Retina (tissue), 1 donor: ENCODE measurements at places on chromosomes 2 and 18.

DNA sequence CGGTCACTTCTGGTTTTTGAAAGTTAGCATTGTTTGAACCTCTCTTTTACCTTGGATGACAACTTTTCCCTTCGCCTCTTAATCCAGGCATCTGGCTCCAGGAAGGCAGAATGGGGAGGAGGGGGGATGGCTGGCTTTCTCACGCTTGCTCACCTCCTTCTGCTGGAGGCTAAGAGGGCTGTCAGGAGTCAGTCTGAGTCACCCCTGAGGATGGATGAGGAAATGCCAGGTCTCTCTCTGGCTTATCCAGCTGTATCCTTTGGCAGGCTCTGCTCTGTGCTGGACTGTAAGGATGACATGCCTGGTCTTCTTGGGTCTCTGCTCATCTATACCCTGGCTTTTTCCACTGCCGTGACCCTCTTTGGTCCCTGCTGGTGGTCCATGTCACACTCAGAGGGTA lies 142.9 kb upstream of the GYPC start:
- no peak for DNase-seq

- DNase-seq: no peak
Observed at GRCh38 chr2:174611854-174612253, 14.2 kb upstream of the WIPF1 start.

- no peak for DNase-seq
Observed at GRCh38 chr2:182301093-182301492, 125.7 kb downstream of the PDE1A start.

- DNase-seq: no peak
Observed at GRCh38 chr18:39801848-39802247, 2153.2 kb upstream of the PIK3C3 start.

DNA sequence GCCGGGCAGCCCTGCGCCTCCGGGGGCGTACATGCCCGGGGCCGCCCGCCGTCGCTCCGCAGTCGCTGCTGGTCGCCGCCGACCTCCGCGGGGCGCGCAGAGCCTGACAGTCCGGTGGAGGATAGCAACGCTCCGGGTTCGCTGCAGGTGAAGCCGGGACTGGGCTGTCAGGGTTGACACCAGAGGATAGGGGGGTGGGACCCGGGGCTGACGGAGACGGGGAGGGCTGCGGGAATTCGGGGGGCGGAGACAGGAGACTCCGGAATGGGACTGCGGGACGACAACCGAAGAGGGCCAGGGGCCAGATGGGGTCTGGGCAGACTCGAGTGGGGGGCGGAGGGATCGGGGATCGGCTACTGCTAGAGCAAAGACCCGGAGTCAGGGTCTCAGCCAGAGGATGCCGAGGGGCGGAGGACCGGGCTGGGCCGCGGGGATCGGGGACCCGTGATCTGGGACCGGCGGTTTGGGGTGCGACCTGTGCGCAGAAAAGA lies 403 bp downstream of the TMEM127 start:
- no peak for DNase-seq

GRCh38 chr2:156834431-156834830 lies 398.3 kb downstream of the GPD2 start:
- no peak for DNase-seq

GRCh38 chr2:179837408-179837807 lies 24.0 kb downstream of the ZNF385B start:
- DNase-seq: no peak

- DNase-seq: no peak
Observed at GRCh38 chr2:24456599-24457556, 34.2 kb upstream of the NCOA1 start.

DNA sequence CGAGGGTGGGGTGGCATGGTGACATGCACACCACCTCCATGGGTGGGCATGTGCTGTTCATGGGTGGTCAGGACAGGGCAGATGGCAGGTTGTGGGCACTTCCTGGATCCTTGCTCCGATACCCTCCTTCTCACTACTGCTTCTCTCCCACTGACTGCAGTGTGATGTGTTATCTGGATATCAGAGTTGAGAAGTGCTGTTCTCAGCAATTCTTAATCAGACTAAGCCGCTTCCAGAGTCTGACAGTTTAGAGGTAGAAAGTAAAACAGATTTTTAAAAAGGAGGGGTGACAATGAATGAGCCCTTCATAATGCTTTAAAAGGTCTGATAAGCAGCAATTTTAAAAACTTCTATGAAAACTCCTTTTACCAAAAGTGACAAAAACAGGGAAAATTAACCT lies 33.9 kb downstream of the SIGLEC15 start:
- no peak for DNase-seq

DNA sequence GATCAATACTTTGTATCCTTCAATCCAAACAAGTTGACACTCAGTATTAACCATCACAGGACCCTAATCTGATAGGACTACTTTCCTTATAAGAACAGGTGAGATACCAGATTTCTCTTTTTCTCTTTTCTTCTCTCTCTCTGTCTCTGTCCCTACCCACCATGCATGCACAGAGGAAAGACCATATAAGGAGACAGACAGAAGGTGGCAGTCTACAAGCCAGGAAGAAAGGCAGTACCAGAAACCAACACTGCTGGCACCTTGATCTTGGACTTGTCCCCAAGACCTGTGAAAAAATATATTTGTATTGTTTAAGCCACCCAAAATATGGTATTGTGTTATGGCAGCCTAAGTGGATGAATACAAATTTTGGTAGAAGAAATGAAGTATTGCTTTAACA lies 156.2 kb upstream of the KCNH7 start:
- no peak for DNase-seq

DNA sequence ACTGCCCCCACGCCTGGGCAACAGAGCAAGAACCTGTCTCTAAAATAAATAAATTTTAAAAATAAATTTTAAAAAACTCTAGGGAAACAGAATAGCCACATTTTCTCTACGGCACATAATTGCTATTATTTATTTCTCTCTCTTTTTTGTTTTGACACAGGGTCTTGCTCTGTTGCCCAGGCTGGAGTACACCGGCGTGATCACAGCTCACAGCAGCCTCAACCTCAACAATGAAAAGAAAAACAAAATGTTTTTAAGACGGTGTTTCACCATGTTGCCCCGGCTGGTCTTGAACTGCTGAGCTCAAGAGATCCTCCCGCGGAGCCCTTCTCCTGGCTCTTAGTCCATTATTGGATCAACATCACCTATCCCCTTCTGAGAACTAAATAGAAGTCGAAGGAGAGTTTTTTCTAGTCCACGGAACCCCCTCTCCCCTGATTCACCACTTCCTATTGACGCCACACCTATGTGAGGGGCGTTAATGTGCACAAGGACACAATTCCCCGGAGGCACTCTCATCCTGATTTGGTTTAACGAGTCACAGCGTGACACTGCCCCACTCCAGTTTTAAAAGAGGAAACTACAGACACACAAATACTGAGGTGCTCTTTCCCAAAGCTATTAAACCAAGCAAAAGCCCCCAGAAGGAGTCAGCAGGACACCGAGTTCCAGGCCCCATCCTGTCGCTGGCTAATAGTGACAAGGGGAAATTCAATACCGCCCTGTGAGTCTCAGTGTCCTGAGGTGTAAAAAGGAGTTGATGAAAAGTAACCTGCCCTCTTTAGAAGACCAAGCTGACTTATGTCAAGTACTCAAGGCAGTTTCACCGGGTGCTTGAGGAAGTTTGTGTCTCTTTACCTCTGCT lies 1.1 kb downstream of the NPC1 start:
- DNase-seq: peak; percentile 30

DNA sequence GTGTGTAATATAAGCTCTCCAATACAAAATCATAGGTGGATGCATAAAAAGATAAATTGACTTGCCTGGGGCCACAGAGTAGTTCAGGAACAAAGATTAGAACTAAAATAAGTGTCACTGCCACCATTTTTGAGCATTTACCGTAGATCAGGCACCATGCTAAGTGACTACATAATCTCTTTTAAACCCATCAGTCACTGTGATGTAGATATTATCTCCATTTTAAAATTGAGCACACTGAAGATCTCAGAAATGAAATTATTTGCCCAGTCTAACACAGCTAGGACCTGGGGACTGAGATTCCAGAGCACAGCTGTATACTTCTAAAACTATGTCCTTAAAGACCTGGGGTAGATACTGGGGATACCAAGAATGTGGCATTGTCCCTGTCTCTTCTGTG lies 737.3 kb downstream of the CNTNAP5 start:
- no peak for DNase-seq

- no peak for DNase-seq
Observed at GRCh38 chr2:97970293-97971060, 25.3 kb downstream of the TMEM131 start.

- peak; percentile 70 for DNase-seq
Observed at GRCh38 chr2:191150600-191151330, at the start of gene STAT4. STAT4 (minus strand) TSS chr2:191150994; CDS start chr2:191148203, 2,791 bp downstream.

DNA sequence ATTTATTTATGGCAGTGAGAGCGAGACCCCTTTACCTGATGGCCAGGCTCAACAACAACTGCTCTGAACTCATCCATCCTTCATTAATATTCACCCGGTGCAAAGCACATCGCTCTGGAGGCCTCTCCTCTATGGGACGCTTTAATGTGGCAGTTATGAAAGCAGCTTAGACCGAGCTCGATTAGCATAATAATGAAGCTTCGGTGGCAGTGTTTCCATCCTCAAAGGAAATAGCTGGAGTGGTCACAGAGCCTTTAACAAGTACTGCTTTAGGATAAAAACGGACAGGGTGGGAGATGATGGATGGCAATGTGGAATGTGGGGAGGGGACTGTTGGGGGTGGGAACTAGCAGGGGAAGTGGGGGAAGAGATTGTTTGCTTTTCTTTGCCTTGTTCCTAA lies 243.9 kb downstream of the SLC4A3 start:
- peak; percentile 56 for DNase-seq

GRCh38 chr2:32633040-32633439 lies 5.2 kb downstream of the TTC27 start:
- no peak for DNase-seq

DNA sequence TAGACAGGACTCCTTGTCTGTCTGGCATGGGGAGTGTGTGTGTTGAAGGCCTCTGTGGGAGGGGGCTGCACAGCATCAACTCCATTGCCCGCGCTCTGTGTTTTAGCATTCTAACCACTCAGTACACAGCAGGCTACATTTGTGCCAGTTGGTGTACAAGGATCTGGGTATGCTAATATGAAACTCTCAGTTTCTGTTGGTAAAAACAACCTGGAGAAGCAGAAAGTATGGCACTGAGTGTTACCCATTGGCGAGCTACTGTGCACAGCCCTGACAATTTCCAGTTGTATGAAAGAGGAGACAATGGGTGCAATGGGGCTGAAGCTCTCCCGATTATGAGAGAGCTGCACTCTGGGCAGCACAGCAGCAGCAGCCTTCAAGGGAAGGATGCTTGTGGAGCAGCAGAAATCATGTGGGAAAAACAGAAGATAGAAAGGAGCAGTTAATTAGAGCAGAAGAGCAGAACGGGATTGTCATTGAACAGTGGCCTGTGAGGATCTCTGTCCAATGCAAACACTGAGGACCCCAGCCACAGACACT lies 443.6 kb downstream of the CBLN2 start:
- peak; percentile 79 for DNase-seq

GRCh38 chr2:43521568-43521967 lies 74.3 kb downstream of the THADA start:
- DNase-seq: no peak

DNA sequence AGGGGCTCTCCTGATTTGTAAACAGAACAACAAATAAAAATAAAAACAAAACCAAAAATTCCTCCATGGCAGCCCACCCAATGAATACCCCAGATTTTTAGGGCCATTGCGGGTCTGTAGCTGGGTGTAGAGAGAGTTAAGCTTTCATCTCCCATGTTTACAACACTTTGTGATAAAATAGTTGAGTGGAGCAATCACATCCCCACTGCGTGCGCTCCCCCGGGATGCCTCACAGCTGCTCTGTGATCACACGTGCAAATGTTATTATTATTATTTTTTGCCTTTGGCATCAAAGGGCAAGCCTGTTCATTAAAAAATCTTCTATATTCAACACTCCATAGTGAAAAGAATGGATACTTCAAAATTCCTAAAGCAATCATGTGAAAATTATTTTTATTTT lies 118.0 kb downstream of the MBP start:
- DNase-seq: no peak

GRCh38 chr2:106995556-106995955 lies 109.6 kb upstream of the ST6GAL2 start:
- peak; percentile 13 for DNase-seq

DNA sequence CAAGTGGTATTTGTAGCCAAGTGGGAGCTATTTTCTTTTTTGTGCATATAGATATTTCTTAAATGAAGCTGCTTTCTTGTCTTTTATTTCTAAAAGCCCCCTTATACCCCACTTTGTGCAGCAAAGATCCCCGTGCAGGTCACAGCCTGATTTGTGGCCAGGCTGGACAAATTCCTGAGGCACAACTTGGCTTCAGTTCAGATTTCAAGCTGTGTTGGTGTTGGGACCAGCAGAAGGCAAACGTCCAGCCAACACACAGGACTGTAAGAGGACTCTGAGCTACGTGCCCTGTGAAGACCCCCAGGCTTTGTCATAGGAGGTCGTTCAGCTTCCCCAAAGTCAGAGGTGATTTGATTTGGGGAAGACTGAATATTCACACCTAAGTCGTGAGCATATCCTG lies 21.9 kb downstream of the FOSL2 start:
- DNase-seq: no peak

GRCh38 chr18:9444549-9444948 lies 30.8 kb upstream of the RALBP1 start:
- no peak for DNase-seq

DNA sequence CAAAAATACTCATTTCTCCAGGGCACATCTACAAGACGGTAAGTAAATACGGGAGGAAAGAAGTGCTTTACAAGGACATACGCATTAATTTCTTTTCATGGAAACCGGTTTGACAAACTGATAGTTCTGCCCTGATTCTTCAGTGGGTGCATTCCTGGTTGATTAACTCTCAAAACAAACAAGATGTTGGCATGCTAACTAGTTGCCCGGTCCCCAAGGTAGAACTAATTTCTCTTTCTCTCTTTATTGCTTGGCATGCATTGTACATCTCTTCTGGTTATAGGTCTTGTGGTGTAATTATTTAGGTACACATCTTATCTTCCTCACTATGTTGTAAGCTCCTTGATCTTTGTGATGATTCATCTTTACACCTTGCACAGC lies 46.9 kb upstream of the SPATS2L start:
- no peak for DNase-seq

DNA sequence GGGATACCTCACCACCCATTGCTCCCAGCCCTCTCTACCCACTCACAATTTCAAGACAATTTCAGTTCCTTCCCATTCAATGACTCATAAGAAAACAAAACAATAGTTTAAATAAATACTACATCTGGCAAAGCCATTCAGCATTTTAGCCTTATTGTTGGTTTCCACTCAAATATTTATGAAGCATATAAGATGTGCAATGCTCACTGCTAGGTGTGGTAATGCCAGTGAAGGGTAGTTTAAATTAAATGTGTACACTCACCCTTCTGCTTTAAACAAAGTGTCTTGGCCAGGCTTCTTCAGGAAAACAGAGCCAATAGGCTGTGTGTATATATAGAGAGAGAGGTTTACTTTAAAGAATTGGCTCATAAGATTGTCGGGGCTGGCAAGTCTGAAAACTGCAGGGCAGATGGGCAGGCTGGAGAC lies 37.0 kb downstream of the INO80C start:
- DNase-seq: no peak

DNA sequence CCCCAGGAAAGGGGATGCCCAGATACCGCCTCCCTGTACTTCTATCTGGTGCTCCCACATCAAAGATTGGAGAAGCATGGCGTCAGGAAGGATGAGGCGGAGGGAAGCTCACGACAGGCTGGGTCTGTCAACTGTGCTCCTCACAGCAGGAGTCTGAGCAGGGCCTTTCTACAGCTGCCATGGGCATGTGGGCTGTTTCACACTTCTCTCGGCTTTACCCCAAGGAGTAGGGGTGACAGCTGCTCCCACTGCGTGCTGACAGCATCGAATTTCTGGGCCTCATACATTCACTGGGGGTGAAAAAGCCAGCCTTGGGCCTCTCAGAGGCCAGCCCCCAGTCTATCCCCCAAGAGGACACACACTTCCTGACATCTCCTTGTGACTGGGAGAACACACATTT lies 21.1 kb downstream of the NEURL3 start:
- DNase-seq: no peak
